ENCODE measurements at places on chromosomes 3 and 15. TPM values are rescaled to one million over a fixed set of nuclear protein-coding genes. Genes with fewer than 3 reads are reported as not detected.

GOLGA6D gene
- 2.6 TPM for total RNA-seq

WDR76 gene
- 16.0 TPM for total RNA-seq

TERC gene
- total RNA-seq: 48.5 TPM

EFHB gene
- 0.46 TPM for total RNA-seq

P2RY13 gene
- not detected for total RNA-seq

SPATA12 gene
- total RNA-seq: 0.39 TPM

PLCB2 gene
- total RNA-seq: 15.2 TPM

REC114 gene
- total RNA-seq: not detected

TRIM42 gene
- total RNA-seq: not detected

GNB5 gene
- total RNA-seq: 41.4 TPM

CYP1A2 gene
- total RNA-seq: not detected

CACNA2D3 gene
- 4.0 TPM for total RNA-seq

ROBO2 gene
- 11.7 TPM for total RNA-seq

NPAP1 gene
- total RNA-seq: 0.11 TPM

SATB1 gene
- 31.1 TPM for total RNA-seq

CACNA2D2 gene
- total RNA-seq: 22.0 TPM

NAA50 gene
- 170 TPM for total RNA-seq

FYCO1 gene
- 12.8 TPM for total RNA-seq
